ENCODE measurements at places on chromosomes 1 and 21. TPM values are rescaled to one million over a fixed set of nuclear protein-coding genes. Genes with fewer than 3 reads are reported as not detected.

Gene GOLT1A
- 2.7 TPM for polyA plus RNA-seq

DNA sequence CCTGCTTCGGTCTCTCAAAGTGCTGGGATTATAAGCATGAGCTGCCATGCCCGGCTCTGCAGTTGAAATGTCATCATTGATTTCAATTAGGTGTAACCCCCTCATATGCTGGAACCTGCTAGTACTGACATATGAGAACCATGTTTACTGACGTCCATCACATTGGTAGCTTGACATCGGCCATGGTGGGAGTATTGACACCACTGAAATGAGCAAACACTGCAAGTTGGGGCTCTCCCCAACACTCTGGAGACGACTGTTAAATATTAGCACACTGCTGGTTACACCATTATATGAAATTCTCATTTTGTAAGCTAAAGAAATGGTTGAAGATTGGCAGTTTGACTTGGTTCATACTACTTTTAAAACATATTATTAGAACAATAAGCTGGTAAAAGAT lies 63.7 kb downstream of the CNST start:
- DNase-seq = no peak

GRCh38 chr1:40245686-40246085 lies 2.1 kb upstream of the TMCO2 start:
- no peak for DNase-seq

DNA sequence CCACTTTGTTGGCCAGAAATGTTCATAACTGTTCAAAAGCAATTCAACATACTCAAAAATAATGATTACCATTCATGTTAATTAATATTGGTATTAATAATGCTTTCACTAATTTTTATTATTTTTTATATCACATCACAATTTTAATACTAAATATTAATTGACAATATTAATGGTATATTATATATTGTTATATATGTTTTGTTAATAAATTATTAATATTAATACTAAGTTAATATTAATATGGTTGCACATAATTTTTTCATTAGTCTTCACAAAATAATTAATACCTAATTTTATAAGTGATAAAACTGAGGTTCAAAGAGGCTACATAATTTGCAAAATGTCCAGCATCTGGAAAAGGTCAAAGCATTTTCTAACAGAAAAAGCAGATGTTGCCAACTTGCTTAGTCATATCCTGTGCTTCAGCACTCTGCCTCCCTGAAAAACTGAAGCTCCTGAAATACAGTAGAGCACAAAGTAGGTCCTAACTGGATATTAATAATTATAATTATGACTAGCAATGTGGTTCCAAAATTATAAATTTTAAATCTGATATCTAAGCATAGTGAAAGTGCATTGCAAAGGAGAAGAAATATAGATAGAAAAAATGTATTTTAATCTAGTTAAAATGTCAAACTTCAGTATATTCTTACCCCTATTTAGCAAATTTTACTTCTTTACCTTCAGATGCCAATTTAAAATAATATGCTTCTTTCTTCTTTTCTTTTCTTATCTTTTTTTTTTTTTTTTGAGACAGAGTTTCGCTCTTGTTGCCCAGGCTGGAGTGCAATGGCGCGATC lies 123.2 kb upstream of the TNFSF4 start:
- no peak for DNase-seq
